ENCODE measurements at places on chromosomes 2 and 18.

GRCh38 chr2:192030289-192030688 is 164.4 kb downstream of the TMEFF2 start:
- no peak for DNase-seq

GRCh38 chr2:51153236-51153635 is 121.3 kb upstream of the NRXN1 start:
- no peak for DNase-seq

DNA sequence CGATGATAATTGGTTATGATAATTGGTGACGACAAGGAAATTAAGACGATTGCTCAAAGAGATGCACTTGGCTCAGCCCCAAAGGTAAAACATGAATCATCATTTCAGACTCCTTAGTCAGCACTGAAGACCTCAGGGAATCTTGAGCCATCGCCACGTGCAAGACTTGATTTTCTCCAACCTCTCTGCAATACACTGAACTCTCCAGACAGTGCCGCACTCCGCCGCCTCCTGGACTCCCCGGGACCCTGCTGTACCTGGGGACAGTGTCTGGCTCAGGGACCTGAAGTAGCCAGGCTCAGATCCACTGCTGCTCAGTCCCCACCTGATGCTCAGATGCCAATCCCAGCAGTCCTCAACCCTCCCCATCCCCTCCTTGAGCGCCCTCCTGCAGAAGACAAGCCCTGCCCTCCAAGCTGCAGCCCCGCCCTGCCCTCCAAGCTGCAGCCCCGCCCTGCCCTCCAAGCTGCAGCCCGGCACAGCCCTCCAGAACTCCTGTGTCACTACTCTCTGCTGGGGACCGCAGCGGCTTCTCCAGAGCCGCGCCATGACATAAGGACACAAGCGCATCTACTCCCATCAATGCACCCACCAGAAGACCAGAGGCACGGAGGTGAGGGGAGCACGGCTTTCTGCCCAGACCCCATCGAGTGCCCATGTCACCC is 1.1 kb downstream of the TMEM18 start:
- DNase-seq: peak; percentile 96

- no peak for DNase-seq
These were observed 239.0 kb upstream of the SMAD7 start for GRCh38 chr18:49189772-49190171.

DNA sequence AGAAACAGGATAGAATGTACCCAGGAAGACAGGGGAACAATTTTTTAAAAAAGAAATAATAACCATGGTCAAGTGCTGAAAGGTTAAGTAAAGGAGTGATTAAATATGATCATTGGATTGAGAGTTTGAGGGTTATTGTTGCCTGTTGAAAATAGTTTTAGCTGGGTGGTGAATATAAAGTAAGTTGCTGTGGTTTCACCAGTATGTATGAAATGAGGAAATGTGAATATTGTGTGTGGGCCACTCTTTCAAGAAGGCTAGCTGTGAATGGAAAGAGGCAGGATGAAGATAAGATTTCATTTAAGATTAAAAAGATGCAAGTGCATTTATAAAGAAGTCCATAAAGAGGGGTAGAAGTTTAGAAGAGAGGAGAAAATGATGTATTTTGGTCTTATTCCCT is 53.8 kb downstream of the GULP1 start:
- no peak for DNase-seq

- DNase-seq: peak; percentile 77
These were observed 71.0 kb upstream of the CYP1B1 start for GRCh38 chr2:38146907-38147307.

DNA sequence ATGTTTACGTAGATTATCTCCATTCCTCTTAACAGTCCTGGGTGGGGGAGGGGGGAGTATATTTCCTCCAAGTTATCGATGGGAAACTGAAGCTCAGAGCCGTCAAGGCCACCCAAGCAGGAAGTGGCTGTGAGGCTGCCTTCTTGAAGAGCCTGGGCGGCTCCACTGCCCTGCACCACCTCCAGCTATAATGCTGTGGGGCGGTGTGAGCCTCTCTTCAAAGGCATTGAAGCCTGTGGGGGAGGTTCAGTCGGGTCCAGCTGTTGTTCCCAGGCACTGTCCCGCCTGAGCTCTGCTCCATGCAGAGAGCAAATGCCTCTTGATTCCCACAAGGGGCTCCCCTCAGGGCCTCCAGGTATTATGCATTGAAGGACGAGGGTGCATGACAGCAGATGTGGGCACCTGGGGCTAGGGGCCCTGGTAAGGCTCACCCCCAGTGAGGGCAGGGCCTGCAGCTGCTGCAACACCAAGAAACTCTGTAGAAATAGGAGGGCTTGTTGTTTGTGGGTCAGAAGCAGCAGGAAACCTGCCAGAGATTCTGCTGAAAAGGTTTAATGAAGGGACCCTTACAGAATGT is 29.5 kb upstream of the LAPTM4A start:
- DNase-seq: no peak

GRCh38 chr2:177398290-177398683 is 5.7 kb downstream of the AGPS start:
- DNase-seq: no peak

- DNase-seq: peak; percentile 68
These were observed 24.0 kb downstream of the TMEM177 start for GRCh38 chr2:119702918-119703401.

- DNase-seq: no peak
These were observed 539 bp downstream of the CYP27A1 start for GRCh38 chr2:218782528-218782844.

GRCh38 chr2:45935791-45936622 is 284.5 kb downstream of the PRKCE start:
- peak; percentile 99 for DNase-seq

- peak; percentile 9 for DNase-seq
These were observed 55.6 kb downstream of the FAM117B start for GRCh38 chr2:202690321-202690900.

DNA sequence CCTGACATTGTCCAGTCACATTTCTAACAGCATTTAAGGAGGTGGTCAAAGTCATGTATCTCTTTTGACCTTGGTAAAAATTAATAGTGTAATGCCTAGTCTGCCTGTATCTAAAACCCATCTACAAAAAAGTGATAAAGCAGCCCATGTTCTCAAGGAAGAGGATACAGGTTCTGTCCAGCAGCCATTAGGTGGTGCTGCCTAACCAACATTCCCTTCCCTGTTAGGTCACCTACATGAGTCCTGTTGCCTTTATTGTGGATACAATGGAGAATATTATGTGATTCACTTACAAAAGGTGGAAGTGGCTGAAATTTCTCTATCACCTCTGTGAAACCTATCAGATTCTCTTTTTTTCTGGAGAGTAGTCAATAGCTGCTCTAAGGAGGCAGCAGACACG is 52.5 kb downstream of the AQP4 start:
- peak; percentile 75 for DNase-seq

- no peak for DNase-seq
These were observed 119.6 kb upstream of the ARL5A start for GRCh38 chr2:151947813-151948165.

DNA sequence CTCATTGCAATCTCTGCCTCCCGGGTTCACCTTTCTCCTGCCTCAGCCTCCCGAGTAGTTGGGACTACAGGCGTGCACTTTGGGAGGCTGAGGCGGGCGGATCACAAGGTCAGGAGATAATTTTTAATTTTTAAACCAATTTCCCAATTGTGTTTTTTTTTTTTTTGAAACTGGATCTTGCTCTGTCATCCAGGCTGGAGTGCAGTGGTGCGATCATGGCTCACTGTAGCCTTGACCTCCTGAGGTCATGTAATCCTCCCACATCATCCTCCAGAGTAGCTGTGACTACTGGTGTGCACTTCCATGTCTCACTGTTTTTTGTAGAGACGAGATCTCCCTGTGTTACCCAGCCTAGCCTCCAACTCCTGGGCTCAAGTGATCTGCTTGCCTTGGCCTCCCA is 49.3 kb downstream of the GLS start:
- DNase-seq: no peak

DNA sequence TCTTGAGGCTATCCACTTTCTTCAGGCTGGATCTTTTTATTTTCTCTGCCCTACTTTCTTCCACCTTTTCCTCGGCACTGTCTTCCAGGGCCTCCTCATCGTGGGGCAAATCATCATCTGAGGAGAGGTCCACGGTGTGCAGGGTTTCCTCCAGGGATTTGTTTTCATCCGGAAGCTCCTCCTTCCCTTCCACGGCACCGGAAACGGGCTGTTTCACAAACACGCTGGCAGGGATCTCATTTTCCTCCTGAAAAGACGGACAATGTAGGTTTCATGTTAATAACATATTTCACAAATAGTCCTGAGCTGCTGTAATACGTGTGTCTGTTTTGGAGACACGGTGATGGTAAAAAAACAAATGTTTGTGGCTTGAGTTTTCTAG is 10.4 kb downstream of the CAVIN2 start:
- no peak for DNase-seq

DNA sequence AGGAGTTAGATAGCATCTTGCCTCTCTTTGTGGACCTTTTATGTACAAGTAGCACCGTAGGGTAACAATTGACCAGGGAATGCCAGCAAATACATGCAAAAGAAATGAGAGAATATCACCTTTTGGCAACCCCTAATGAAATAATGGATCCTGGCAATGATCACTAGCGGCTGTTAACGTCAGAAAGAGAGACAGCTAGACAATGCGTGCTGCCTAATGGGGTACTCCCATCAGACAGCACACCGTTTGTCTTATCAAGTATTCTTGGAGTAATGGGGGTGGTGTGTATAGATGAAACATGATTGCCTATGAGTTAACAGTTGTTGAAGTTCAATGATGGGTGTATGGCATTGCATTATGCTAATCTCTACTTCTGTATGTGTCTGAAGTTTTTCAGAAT is 1.6 kb downstream of the ELAC1 start:
- no peak for DNase-seq

- DNase-seq: peak; percentile 33
These were observed 43.5 kb downstream of the CWC22 start for GRCh38 chr2:179963626-179964025.

GRCh38 chr2:113133704-113134598 is 6.6 kb downstream of the IL1RN start:
- DNase-seq: no peak
